ENCODE measurements at places on chromosomes 1 and 21. TPM values are rescaled to one million over a fixed set of nuclear protein-coding genes. Genes with fewer than 3 reads are reported as not detected.

The UBXN10 gene
- total RNA-seq, result not detected

The PLPPR5 gene
- total RNA-seq, result 2.7 TPM

The BTBD8 gene
- 2.1 TPM for total RNA-seq

The PAFAH2 gene
- total RNA-seq, result 9.0 TPM

The IVL gene
- 1.0 TPM for total RNA-seq

The CD1D gene
- not detected for total RNA-seq

The KRTAP7-1 gene
- total RNA-seq, result not detected

The AGMAT gene
- 9.4 TPM for total RNA-seq

The ANP32E gene
- total RNA-seq, result 42.0 TPM

The CA6 gene
- not detected for total RNA-seq

The RXFP4 gene
- total RNA-seq, result not detected

The FAM229A gene
- 3.7 TPM for total RNA-seq

The S100A8 gene
- total RNA-seq, result 0.29 TPM

The LEFTY1 gene
- total RNA-seq, result not detected

The ACBD6 gene
- total RNA-seq, result 69.6 TPM

The ZBTB8A gene
- 3.5 TPM for total RNA-seq

The KCNJ9 gene
- not detected for total RNA-seq

The B3GALT2 gene
- total RNA-seq, result not detected

The CHIA gene
- not detected for total RNA-seq

The SCP2 gene
- 106 TPM for total RNA-seq

The TEDDM1 gene
- not detected for total RNA-seq

All from PC-3 (cell line).